ENCODE measurements at places on chromosomes 12 and 14.

DNA sequence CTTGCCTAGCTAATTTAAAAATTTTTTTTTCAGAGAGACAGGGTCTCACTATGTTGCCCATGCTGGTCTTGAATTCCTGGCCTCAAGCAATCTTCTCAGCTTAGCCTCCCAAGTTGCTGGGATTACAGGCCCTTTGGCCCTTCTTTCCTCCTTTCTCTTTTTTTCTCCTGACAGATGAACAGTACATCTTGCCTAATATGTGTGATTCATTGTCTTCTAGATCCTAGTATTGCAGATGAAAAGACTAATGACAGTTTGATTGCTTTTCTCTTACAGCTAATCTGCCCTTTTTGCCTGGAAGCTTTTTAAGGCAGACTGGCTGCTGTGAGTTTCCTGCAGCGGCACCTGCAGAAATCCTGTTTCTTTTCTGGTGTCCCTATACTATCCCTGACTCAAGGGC, 12.0 kb downstream of the DEPDC4 start:
- DNase-seq = no peak

- DNase-seq = no peak
Measured at GRCh38 chr14:103896578-103896977, 31.7 kb upstream of the TDRD9 start.

- no peak for DNase-seq
Measured at GRCh38 chr12:110466791-110467190, 1.3 kb downstream of the GPN3 start.

- no peak for DNase-seq
Measured at GRCh38 chr14:49769171-49769570, 1.2 kb downstream of the KLHDC2 start.

DNA sequence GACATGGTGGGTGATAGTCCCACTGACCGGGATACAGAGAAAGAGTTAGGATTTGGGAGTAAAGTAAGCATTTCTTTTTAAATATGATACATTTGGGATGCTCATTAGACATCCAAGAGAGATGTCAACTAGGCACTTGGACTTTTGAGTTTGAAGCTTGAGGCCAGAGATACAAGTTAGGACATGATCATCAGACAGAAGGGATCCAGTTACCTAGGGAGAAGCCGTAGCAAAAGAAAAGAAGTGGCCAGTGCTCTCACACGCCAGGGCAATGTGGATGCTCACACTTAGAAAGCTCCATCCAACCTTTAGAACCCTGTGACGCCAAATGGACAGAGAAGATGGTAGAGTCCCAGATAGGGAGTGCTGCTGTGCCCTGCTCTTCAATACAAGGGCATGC, 14.0 kb upstream of the STON2 start:
- DNase-seq = no peak

DNA sequence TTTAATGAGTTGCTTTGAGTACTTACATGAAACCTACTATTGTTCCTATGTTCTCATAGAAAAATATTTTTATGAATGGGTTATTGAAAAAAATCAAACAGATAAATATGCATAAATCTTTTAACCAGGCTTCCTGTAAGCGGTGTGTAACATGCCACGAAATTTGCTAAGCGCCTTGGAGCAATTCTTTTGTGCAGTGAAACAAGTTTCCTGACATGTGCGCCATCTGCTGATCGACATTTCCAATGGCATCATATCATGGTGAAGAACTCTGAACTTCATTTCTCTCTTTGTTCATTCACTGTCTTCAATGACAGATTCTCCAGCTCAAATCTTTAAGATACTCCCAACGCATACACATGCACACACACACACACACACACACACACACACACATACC, 145.6 kb upstream of the NAV3 start:
- no peak for DNase-seq

- no peak for DNase-seq
Measured at GRCh38 chr12:31849090-31849687, 110.0 kb upstream of the RESF1 start.

DNA sequence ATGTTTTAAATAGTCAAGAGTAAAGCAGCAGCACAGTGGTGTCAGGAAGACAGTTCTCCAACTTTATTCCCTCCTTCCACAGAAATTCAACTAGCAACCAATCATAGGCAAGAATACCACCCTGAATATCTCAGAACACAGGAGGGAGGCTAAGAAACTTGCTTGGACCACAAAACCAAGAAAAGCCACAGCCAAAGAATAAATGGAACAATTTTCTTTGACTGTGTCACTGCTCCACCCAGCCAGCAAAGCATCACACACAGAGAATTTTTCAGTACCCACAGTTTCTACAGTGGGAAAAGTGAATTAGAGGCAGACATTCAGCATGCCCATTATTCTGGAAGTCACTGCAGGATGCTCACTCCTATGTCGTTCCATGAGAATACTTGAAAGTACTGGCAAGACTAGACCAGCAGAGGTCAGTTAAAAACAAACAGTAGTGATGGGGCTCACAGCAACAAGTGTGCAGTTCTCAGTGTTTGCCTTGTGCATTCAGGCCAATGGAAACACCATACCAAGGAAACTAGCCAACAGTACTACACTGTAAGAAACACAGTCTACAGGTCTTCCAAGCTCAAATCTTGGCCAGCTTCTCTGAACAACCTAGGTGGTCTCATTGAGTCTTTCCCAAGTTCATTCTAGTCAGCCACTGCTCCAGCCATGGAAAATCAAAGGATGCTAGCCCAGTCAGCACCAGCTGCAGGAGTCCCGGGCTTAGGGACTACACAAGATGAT, 56.8 kb upstream of the FOXG1 start:
- DNase-seq = no peak

DNA sequence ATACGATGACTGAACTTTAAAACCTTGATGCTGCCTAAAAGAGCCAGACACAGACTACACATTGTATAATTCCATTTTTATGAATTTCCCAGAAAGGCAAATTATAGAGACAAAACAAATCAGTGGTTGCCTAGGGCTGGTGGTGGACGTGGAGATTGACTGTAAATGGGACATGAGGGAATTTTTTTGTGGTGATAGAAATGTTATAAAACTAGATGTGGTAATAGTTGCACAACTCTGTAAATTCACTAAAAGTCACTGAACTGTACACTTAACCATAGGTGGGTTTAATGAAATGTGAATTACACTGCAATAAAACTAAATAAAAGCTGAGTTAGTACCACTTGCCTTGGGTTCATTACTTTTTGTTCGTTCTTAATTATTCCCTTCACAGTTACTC, 72.1 kb downstream of the PLEKHA5 start:
- DNase-seq = no peak
